ENCODE measurements at places on chromosomes 6 and 20.

GRCh38 chr20:62048346-62048761 lies 17.3 kb downstream of the TAF4 start:
- no peak for DNase-seq

DNA sequence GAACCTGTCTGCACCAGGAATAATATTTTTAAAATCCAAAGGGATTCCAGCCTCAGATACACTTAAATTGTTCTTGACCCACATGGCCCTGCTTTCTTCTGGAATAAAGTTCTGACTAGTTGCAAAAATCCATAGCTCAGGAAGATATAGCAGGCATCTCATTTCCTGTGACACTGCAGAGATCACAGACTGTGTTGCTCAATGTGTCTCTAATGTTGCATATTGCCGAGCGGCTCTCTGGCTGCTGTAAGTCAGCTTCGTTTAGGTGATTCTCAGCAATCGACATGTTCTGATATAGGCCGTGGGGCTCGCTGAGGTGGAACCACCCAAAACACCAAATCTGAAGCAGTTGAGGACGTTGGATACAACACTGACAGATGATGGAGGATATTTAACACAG lies 498.3 kb upstream of the AGPAT4 start:
- no peak for DNase-seq

GRCh38 chr6:5737460-5737859 lies 269.3 kb downstream of the NRN1 start:
- no peak for DNase-seq

- no peak for DNase-seq
These were observed 89.9 kb upstream of the MBOAT1 start for GRCh38 chr6:20302168-20302567.

DNA sequence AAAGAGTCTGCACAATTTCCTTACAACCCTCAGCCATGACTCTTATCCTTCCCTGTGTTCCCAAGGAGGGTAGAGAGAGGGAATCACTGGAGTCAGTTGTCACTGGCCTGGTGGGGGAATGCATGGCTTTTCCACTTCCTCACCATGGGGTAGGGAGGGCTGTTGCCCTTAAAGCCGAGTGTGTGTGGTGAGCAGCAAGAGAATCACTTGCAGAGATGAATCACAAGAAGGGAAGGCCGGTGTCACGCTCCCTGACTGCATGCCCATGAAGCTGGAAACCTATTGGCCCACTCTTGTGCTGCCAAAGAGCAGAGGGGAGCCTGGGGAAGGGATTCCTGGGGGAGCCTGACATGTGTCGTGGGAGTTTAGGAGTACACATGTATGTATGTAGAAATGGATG lies 18.1 kb upstream of the BMP6 start:
- DNase-seq: no peak

DNA sequence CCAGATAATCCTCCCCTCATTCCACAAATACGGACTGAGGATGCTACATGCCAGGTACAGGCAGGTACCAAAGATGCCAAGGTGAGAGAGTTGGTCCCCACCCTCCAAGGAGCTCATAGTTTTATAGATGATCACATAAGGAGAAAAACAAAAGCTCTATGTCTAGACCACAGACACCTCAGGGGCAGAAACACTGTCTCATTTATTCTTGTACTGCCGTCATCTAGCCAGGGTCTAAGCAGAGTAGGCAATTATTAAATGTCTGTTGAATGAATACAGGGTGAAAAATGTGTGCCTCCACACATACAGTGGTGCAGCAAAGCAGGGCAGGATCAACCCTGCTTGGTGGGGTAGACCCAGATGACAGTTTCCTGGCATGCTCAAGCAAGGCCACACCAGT lies 439.8 kb upstream of the JARID2 start:
- no peak for DNase-seq

- no peak for DNase-seq
These were observed 16.5 kb downstream of the ELOVL2 start for GRCh38 chr6:11027565-11028110.

DNA sequence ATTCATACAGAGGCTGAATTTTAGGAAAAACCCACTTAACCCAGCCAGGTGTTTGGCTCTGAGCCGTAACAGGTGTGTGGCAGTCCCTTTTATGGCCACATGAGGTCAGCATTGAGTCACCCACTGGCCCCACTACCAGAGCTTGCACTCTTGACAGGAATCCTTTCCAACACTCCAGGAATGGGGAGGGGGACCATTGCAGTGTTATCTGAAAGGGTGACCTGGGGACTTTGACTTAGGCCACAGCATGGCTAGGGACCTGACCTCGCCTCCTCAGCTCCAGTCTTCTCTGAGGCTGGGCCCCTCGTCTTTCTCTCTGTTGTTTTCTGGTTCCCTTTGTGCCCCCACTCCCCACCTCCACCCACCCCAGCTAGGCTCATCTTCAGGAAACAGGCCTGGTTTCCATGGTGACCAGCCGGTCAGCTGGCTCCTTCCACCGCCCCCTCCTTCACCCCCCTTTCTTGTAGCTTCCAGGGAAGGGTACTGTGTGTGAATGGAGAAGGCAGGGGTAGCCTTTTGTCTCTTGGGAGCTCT lies 2.1 kb upstream of the TMEM151B start:
- DNase-seq: no peak

- DNase-seq: no peak
These were observed 87.1 kb downstream of the CFAP61 start for GRCh38 chr20:20139403-20139802.

GRCh38 chr6:44504301-44504791 lies 116.8 kb downstream of the CDC5L start:
- DNase-seq: no peak

DNA sequence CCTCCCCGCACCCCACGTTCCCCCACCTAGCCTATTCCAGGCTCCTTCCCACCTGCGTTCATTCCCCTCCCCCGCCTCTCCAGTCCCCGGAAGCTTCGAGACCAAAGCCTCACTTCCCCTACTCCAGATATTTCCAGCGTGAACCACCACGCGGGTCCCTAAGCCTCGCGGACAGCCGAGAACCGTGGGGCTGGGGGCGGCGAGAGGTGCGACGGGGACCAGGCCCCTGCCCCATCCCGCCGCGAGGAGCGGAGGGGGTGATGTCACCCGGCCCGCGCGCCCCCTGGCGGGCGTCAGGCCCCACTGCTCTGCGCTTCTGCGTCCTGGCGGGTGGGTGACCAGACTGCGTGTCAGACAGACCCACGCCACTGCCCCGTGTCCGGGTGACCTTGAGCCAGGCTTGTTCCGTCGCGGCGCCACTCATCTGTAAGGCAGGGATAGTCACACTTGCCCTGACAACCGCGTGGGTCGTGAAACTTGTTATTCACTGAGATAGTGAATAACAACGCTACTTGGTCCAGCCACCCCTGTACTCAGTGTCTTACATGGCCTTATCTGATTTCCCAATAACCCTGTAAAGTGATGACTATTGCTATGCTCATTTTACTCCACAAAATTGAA lies 9.0 kb upstream of the HSP90AB1 start:
- DNase-seq: peak; percentile 58

GRCh38 chr6:2962004-2962403 lies 9.4 kb downstream of the SERPINB6 start:
- no peak for DNase-seq

DNA sequence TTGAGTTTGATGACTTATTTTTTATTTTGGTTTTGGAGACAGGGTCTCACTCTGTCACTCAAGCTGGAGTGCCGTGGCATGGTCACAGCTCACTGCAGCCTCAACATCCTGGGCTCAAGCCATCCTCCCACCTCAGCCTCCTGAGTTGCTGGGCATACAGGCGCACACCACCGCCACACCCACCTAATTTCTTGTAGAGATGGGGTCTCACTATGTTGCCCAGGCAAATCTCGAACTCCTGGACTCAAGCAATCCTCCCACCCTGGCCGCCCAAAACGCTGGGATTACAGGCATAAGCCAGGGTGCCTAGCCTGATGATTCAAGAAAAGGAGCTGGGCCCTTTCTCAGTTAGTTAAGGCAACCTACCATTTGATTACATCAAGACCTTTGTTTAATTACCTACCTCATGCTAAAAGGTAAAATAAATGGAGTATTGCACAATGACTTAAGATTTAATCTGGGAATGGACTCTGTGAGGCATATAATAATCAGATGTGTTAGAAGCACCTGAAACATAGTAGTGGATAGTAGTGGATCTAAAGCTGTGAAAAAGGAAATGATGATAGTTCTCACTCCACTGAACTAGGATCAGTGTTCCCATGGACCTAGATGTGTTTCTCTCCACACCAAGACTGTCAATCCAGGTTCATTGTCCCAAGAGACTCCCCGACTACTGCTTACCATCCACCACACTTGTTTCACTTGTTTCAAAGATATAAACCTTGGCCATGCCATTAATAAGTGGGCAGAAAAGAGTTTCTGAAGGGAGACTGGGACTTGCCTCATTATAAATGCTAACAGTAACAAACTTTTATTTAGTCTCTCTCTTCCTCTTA lies 2.1 kb downstream of the TNFRSF21 start:
- DNase-seq: no peak

DNA sequence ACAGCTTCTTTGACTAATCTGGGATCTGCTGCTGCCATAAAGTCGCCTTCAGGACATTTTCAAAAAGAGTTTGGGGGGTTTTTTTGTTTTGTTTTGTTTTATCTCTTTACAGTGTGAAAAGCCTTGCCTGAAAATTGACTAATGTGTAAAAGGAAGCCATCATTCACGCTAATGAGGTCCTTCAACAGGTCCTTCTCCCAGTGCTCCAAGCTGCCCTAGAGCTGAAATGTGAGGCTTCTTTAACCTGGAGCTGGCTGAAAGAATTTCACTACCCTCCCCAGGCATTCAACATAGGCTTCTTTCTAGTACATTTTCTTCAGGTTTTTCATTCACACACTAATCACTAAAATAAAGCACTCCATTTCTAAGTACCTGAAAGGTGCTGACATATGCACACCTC lies 145.1 kb upstream of the PRDM1 start:
- no peak for DNase-seq

- DNase-seq: no peak
These were observed 196.8 kb downstream of the FARS2 start for GRCh38 chr6:5457983-5458683.

DNA sequence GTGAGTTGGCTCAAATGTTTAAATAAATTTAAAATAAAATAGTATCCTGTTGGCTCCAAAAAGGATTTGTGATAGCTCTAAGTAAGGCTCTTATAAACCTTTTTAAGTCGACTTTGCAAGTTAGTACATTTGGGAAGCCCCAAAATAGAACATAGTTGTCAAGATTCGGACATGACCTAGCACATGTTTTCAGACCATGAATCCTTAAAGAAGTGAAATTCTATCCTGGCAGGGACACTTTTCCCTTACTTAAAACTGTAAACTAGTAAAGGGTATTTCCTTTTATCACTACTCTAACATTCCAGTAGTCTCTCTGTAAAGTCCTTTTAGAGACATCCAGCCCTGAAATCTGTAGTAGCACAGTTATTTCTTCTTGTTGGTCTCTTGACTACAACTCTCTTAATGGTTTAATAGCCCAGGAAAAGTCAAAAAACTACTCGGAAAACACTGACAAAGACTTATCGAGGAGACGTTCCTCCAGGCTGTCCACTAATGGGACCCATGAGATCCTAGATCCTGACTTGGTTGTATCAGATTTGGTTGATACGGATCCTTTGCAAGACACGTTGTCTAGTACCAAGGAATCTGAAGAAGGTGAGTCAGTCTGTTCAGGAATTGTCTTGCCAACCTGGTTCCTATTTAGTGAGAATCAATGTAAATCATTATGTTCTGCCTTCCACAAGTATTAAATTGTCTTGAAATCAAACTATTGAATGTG lies 83.6 kb downstream of the SCAND1 start:
- DNase-seq: no peak

- DNase-seq: no peak
These were observed 123.4 kb upstream of the HDGFL1 start for GRCh38 chr6:22445946-22446345.

- DNase-seq: no peak
These were observed 2.6 kb downstream of the TRIM39 start for GRCh38 chr6:30329331-30329730.

DNA sequence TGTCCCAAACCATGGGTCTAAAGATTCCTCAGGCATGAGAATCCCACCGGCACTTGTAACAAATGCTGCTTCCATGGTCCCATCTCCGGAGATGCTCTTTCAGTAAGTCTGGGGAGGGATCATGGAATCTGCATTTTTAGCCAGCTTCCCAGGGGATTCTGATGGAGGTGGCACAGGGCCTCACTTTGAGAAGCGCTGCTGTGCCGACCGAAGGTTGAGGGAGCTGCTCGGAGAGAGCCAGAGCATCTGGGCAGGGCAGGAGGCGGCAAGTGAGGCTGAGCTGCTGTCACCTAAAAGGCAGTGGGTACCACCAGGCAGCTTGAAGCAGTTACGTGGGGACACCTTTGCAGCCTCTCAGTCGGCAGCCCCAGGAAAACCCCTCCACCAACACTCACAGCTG lies 100.2 kb upstream of the CDYL start:
- no peak for DNase-seq

- DNase-seq: no peak
These were observed 56.5 kb downstream of the DLL1 start for GRCh38 chr6:170234419-170234818.

DNA sequence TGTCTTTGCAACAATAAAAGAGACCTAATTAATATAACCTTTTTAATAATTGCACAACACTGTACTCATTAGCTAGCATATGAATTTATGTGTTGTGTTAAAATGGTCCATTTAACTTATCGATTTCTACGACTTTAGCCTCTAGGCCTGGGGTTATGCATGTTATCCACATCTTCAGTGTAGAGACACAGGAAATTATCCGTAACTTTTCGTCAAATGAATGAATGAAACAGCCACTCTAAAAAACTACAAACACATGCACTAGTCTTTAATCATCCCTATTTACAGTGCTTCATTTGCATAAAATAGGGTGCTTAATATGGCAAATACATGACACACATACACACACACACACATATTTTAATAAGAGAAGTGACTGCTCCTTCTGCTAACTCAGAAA lies 22.3 kb upstream of the LMBRD1 start:
- DNase-seq: no peak

- DNase-seq: no peak
These were observed 10.3 kb upstream of the BLCAP start for GRCh38 chr20:37538003-37538402.

DNA sequence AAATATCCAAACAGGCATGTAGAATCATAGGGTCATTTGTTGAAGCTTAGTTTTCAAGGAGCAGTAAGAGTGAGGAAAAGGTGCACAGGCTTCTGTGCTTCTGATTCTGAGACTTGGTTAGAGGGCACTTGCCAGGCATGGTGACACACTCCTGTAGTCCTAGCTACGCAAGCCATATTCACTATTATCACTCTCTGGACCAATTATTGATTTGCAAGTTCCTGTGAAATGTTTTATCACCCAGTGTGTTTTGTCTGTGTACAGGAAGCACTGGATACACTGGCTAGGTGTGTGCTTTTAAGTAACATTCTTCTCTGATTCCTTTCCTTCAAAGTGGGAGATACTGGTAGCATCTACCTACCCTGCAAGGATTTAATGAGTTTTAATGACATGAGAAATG lies 76.3 kb downstream of the JARID2 start:
- DNase-seq: no peak

DNA sequence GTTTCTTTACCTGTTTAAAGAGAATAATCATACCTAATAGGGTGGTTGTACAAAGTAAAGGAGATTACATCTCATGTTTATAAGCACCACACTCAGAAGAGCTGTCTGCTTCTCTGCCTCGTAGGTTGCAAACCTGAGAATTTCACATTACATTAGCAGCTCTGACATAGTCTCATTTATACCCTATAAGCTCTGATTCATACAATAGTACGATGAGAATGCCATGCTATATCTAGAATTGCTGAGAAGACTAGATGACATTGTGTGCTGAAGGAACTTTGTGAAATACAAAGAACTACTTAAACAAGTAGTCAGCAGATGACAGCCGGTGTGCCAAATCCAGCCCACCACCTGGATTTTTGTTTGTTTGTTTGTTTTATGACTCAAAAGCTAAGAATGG lies 121.2 kb downstream of the ADAT2 start:
- DNase-seq: no peak

GRCh38 chr20:63074631-63075030 lies 67.9 kb upstream of the BHLHE23 start:
- DNase-seq: no peak
